ENCODE measurements at places on chromosomes 7 and 10.

GRCh38 chr7:104327534-104327933, 869 bp upstream of the LHFPL3 start:
- no peak for DNase-seq

DNA sequence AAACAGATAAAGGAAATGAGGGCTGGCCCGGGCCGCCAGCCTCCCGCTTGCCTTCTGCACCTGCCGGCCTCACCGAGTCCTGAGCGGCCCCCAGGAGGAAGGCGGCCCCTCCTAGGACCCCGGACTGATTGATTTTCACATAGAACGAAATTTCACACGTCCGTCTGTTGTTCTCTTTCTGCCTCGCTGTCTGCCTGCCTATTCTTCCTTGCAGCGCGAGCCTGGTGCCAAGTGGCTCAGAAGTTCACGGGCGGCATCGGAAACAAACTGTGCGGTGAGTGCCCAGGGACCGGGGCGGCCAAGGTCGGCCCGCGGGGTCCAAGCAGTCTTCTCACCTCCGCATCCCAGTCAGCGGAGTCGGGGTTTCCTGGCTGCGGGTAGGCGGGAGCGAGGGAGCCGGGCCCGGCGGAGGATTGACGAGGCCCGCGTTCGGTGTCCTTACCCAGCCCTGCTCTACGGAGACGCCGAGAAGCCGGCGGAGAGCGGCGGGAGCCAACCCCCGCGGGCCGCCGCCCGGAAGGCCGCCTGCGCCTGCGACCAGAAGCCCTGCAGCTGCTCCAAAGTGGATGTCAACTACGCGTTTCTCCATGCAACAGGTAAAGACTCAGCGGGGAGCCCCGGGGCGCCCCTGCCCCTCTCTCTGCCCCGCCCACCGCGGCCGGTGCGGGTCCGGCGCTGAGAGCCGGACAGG, 967 bp downstream of the GAD2 start:
- no peak for DNase-seq

DNA sequence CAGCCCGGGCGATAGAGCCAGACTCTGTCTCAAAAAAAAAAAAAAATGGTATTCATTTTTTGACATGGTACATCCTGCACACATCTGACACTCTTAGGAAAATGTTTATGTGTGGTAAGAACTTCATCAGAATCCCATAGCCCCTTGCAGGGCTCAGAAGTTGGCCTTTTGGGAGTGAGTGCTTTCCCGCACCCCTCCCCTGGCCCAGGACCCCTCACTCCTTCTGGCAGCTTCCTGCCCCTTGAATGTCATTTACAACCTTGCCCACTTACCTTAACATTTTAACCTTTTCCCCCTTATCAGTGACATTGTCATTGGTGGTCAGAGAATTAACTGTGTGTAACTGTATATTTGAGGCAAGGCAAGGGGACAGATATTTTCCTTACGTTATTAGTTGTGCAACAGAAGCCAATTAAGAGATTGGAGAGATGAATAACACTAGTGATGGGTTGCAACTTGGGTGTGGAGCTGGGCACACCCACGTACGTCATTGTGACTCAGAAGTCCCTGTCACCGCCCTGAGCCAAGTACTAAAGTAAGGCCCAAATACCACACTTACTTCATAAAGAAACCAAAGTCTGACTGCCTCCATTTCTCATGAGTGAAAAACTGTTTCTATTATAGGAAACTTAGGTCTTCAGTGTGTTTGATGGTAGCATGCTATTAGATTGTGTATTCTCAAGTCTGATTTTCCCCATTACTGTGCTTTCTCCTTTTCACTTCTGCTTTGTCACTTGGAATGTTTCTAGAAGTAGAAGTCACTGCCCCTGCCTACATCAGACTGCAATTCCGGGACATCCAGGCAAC, 31.6 kb downstream of the OGDH start:
- no peak for DNase-seq

DNA sequence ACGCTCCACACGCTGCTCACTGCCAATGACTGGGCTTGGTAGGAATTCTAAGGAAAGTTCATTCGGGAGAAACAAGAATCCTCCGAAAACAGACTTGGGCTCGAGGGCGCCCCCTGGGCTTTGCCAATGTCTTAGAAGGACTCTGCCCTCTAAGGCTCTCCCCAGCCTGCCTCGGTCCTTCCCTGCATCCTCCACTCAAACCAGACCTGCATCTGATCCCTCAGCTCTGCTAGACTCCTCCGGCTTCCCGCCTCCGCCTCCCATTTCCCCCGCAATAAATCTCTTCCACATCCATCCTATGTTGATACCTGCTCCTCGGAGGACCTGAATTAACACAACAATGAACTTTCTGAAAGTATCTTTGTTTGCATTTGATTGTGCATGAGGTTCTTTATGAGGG, 177.6 kb downstream of the PLPP4 start:
- DNase-seq, result no peak

DNA sequence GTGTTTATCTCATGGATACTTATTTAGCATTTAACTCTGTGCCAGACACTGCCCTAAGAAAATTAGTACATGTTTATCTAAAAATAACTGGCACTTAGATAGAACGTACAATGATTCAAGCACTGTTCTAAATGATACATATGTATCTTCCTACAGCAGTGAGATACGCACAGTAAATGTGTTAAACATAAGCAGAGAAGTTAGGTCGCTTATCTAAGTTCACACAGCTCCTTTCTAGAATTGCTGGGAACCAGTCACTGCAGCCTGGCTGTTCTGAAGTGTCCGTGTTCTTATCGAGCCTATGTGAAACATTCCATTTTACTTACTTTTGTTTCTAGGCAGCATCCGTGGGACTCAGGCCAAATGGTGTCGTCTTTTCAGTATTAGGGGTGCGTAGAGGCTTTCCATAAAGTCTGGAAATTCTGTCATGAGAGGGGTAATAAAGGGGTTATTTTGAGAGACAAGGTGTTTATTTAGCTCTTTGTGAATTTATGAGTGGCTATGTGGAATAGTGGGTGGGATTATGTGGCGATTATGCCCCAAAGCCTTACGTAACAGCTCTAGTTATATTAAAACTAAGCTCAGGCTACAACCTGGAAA, 186.9 kb downstream of the SND1 start:
- no peak for DNase-seq

GRCh38 chr7:2185715-2186114, 47.0 kb downstream of the MAD1L1 start:
- no peak for DNase-seq

DNA sequence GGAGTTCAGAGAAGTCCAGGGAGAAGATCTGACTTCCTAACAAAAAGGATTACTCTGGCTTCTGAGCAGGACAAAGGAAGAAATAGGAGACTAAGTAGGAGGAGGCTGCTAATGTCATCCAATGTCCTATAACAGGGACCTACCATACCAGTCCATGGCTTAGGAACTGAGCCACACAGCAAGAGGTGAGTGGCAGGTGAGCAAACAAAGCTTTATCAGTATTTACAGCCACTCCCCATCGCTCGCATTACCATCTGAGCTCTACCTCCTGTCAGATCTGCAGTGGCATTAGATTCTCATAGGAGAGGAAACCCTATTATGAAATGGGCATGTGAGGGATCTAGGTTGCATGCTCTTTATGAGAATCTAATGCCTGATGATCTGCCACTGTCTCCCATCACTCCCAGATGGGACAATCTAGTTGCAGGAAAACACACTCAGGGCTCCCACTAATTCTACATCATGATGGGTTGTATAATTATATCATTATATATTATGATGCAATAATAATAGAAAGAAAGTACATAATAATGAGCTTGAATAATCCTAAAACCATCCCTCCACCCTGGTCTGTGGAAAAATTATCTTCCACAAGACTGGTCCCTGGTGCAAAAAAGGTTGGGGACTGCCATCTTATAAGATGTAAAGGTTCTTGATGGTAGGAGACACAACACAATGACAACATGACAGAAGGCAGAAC, 487.4 kb downstream of the PLXDC2 start:
- DNase-seq, result no peak

GRCh38 chr10:89615824-89616223, 29.2 kb downstream of the PANK1 start:
- no peak for DNase-seq

GRCh38 chr7:92404170-92404614, 43.1 kb upstream of the GATAD1 start:
- no peak for DNase-seq

DNA sequence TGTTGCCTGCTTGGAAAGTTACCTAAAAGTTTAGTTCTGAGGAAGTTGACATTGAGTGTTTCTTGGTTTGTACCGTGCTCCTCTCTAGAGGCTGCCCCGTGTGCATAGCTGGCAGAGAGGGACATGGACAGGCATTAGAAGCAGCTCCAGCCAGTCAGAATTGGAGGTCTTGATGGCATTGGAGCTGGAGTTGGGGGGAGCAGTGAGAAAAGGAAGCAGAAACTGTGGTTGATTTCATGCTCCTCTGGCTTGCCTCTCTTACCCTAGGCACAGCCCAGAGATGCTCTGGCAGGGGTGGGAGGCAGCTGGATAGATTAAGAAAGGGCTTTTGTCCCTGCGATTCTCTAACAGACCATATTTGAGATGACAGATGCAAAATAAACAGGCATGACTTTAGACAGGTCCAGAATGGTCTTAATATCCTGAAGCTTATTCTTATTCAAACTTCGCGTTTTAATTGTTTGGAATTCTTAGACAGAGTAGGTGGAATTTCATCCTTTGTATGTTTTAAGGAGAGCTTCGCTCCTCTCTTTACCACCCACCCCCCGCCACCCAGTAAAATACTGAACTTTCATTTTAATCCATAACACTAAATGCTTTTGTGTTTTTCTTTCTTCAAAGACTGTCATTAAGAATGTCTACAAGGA, 73.5 kb upstream of the GLCCI1 start:
- DNase-seq, result no peak

All from cortex of kidney (tissue), 1 donor.